ENCODE measurements at places on chromosomes 12 and 14. TPM values are rescaled to one million over a fixed set of nuclear protein-coding genes. Genes with fewer than 3 reads are reported as not detected.

The ABCC9 gene
- total RNA-seq, result 10.0 TPM

The EPYC gene
- total RNA-seq, result 0.92 TPM

The WNT1 gene
- total RNA-seq, result not detected

The GPX2 gene
- 59.8 TPM for total RNA-seq

The FAM186B gene
- 0.17 TPM for total RNA-seq

The FBRSL1 gene
- total RNA-seq, result 18.5 TPM

The KCNC2 gene
- total RNA-seq, result 0.07 TPM

The TMEM30B gene
- total RNA-seq, result 15.8 TPM

The HOXC10 gene
- total RNA-seq, result 0.60 TPM

The RTL1 gene
- 2.6 TPM for total RNA-seq

The TAS2R20 gene
- total RNA-seq, result 6.3 TPM

The CPM gene
- total RNA-seq, result 26.8 TPM

The C14orf119 gene
- 47.7 TPM for total RNA-seq

The GPR65 gene
- total RNA-seq, result 0.04 TPM

The SMIM41 gene
- not detected for total RNA-seq

The SLCO1B1 gene
- 33.4 TPM for total RNA-seq

The PAX9 gene
- not detected for total RNA-seq

The KRT78 gene
- not detected for total RNA-seq

The TCL1B gene
- total RNA-seq, result 0.50 TPM

The INHBE gene
- 45.9 TPM for total RNA-seq

The STYK1 gene
- 0.48 TPM for total RNA-seq

The JPH4 gene
- total RNA-seq, result 2.7 TPM

The SLC17A8 gene
- total RNA-seq, result 0.40 TPM

The MOK gene
- 8.3 TPM for total RNA-seq

The MGST1 gene
- 256 TPM for total RNA-seq

The COPS7A gene
- total RNA-seq, result 46.9 TPM

The IL31 gene
- total RNA-seq, result not detected

The C12orf56 gene
- total RNA-seq, result 0.20 TPM

The CCNK gene
- total RNA-seq, result 22.0 TPM

The GOLGA5 gene
- 62.4 TPM for total RNA-seq

The TTC6 gene
- 20.1 TPM for total RNA-seq

The COCH gene
- total RNA-seq, result 3.3 TPM

The PFDN5 gene
- 377 TPM for total RNA-seq

The MAP1LC3B2 gene
- total RNA-seq, result not detected

The RAN gene
- total RNA-seq, result 300 TPM

The KRT74 gene
- not detected for total RNA-seq

The LRTM2 gene
- not detected for total RNA-seq

The GLT1D1 gene
- 1.8 TPM for total RNA-seq

The PRB2 gene
- total RNA-seq, result 0.10 TPM

Data from hepatocyte (in vitro differentiated cells).